Stimulated activated CD4-positive, alpha-beta T cell treated with anti-CD3 and anti-CD28 coated beads, Interleukin-12 subunit alpha, Interleukin-12 subunit beta, amount 100 ng/mL, for 24 hours (primary cell): ENCODE measurements at places on chromosomes 3 and 15.

GRCh38 chr3:36606871-36607765 is 157.2 kb downstream of the DCLK3 start:
- no peak for DNase-seq

GRCh38 chr3:48432411-48433371 is 2.8 kb upstream of the PLXNB1 start:
- DNase-seq: no peak

DNA sequence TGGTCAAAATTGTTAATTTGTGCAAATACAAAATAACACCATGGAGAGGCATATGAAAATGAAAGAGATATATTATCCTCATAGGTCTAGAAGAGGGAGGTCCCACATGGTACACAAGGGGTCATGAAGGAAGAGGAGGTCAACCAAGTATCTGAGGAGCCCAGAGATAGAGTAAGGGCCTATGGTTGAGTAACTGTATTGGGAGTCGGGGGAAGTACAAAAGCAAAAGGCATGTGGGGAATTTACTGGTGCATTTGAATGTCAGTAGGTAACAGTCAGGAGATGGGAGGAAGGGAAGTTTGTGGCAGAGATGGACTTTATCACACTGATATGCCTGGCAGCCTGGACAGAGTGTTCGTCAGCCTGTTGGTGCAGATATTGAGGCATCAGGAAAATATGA is 1113.7 kb downstream of the OTOL1 start:
- DNase-seq: no peak

DNA sequence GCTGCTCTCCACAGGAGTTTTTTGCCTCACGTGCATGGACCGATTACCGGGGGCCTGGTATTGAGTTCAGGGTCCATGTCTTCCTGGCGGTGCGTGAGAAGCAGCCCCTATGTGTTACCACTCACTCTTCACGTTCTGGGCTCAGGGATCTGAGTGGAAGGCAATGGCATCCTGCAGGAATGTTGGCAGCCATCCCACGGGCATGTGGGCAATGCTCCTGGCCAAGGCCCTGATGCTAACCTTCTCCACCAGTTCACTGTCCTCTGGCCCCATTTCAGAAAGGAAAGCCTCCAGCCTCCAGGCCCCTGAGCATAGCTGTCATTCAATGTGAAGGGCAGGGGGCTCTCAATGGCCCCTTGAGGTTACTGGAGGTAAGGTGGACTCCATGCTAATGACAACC is 43.0 kb upstream of the KY start:
- DNase-seq: no peak

- DNase-seq: no peak
Measured at GRCh38 chr15:66838671-66839239, 136.7 kb downstream of the SMAD6 start.

DNA sequence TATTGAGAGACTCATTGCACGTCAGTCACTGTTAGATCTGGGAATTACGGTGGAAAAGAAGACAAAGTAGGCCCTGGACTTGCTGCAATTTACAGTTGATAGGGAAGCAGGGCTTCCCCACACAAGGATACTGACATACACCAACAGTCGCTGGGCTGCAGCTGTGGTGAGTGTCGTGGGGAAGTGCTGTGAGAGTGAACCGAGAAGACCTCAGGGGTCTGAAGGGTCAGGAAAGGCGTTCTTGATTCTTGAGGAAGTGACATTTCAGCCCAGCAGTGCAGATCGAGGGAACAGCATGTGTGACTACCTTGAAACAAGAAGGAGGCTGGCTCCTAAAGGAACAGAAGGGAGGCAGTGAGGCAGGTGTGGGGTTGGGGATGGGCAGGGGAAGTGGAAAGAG is 22.5 kb downstream of the MYZAP start:
- DNase-seq: no peak

GRCh38 chr3:136995652-136996051 is 37.9 kb downstream of the IL20RB start:
- no peak for DNase-seq

- DNase-seq: no peak
Measured at GRCh38 chr3:5297895-5298294, 110.4 kb downstream of the EDEM1 start.

- no peak for DNase-seq
Measured at GRCh38 chr3:182621435-182622240, 171.7 kb upstream of the ATP11B start.

DNA sequence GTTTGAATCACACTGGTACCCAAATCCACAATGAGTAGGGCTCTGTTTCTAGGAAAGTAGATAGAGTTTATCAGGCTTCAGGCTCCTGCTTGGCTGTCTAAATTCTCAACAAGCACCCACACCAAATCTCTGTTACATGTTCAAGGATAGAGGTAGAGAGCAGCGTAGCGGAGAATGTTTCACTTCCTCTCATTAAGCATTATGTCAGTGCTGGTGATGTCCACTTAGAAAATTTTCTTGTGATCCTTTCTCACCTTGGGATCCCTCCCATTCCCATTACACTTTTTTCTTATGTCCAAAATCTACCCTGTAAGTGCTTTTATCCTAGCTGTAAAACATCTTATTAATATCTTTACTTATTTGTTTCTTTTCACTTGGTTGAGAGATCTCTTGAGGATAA is 34.7 kb upstream of the GCSAM start:
- DNase-seq: no peak

DNA sequence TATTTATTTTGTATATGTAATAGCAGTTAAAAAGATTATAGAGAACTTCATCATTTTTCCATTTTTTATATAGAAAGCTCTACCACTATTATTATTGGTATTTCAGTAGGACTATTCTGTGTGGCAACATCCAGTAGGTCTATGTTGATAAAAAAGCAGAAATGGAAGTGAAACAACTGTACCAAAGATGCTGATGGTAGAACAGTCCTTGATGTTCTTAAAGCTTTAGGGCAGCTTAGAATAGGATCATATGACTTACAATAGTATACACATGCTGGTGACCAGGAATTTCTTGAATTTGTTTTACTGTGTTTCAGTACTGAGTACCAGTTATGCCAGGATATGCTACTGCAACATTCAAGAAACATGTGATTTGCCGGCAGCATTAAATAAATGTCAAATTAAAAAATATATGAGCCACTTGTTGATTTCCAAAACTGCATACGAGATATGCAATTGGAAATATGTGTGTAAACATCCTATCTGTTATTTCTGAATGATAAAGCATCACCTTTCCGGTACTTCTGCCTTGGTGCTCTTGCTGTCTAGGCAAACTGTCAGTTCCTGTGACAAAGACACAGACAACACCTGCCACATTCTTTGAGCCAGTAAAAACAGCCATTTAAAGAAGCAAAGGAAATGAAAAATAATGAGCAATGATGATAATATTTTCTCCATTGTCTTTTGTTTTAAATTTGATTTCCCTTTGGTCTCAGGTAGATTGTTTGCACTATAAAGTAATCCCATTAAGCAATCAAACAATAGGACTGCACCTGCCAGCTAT is 649.2 kb downstream of the ZPLD1 start:
- no peak for DNase-seq

DNA sequence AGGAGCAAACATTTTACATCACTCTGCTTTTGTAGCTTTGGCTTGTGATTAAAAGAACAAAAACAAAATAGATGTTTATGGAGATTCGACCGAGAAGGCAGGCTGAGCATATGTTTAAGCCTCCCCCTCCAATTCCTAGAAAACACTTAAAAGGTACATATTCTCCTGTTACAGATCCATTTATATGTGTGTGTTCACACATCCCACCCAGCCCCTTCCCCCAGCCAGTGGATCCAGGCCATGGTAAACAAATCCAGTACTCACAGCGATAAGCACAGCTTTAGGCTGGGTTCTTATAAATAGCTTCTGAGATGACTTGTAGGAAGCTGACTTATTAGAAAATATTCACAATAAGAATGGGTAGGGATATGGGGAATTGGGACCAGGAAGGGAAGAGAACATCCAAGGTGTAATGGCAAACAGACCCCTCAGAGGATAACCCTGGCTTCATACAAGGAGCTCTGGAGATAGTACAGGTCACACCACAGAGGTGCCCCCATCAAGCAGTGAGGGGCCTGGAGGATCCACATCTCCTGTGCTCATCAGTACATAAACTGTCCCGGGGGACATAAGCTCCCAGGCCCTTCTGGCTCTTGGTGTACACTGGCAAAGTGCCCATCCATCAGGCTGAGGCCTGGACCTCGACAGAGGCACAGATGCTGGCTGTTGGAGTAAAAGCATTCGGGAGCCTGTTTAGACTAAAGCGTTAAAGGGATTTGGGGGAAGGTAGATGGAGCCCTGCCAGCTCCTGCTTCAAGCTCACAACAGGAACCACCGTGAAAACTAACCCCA is 70.0 kb upstream of the UBE2E1 start:
- no peak for DNase-seq

DNA sequence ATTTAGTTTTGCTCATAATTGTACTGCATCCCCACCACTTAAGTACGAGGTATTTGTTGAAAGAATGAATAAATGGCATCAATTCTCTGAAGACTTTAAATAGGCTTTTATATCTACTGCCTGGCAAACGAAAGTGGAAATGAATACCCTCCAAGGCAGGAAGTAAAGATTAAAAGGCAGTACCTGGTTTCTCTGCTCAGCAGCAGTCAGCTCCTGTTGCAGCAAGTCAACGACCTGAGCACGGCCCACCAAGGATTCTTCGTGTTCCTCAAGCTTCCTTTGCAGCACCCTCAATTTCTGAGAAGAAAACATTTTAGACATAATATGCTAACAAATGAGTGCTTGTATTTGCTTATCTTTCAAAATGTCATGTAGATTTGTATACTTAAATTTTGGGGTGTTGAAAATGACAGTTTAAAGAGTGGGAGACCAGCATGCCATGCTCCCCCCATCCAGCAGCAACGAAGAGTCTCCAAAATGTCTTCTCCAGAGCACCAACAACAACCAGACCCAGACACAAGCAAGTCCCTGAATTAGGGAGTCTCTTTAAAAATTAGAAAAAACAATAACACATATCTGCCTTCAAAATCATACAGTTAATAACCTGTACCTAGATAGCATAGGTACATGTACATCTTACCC is 31.2 kb downstream of the GOLGB1 start:
- DNase-seq: no peak

GRCh38 chr3:166422556-166422955 is 585.3 kb upstream of the BCHE start:
- DNase-seq: no peak

GRCh38 chr15:71782422-71783165 is 27.8 kb upstream of the NR2E3 start:
- DNase-seq: no peak

DNA sequence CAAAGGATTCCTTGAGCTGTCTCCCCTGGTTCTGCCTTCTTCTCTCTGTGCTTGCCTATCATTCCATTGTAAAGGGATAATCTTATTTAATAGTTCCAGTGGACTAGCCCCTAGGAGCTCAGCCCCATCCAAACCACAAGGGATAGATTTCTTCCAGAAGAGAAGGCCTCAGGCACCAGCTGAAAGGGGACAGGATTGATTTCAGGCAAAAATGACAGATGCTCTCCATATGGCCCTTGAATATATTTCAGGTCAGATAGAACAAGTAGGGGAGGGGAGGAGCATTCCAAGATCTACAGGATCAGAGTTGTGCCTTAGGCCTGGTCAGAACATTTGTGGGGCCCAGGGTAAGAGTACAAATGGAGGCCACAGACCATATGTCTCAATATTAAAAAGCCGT is 85.3 kb downstream of the RPLP1 start:
- no peak for DNase-seq

- no peak for DNase-seq
Measured at GRCh38 chr3:119738741-119739140, 35.9 kb downstream of the CFAP91 start.

- DNase-seq: no peak
Measured at GRCh38 chr3:153319705-153320554, 157.9 kb downstream of the RAP2B start.

- no peak for DNase-seq
Measured at GRCh38 chr3:55516392-55517030, 29.4 kb upstream of the WNT5A start.

GRCh38 chr3:169430707-169431404 is 232.7 kb downstream of the MECOM start:
- no peak for DNase-seq

DNA sequence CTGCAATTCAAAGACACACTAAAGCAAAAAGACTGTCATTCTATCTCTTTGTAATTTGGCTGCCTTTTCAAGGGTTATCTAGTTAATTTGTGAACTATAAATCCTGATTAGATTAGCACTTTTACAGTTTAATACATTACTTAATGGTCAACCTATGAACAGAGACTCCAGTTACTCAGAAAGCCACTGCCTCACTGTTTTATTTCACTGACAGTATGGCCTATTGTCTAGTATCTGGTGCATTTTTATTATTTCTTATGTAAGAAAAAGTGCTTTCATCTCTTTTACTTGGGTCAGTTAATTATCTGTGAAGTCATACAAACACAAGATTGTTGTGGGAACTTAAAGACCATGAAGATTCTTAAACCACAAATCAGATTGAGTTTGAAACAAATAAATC is 133.8 kb downstream of the ZBBX start:
- DNase-seq: no peak

GRCh38 chr15:36469311-36469966 is 110.0 kb upstream of the CDIN1 start:
- no peak for DNase-seq

DNA sequence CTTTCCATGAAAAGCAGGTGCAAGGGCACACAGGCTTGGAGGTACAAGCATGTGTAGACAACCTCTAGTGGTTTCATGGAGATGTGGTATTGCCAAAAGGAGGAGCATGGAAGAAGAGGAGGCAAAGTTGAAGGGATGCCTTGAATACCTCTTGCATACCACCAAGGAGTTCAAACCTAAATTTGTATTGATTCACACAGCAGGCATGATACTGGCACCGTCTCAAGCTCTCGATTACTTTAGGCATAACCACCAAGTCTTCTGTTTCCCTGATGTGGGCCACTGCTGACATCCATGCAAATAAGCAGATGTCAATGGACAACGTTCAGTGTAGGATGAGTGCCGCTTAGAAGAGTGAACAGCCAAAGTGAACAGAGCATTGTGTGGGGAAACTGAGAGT is 87.1 kb downstream of the SCN11A start:
- no peak for DNase-seq

- no peak for DNase-seq
Measured at GRCh38 chr3:58116161-58116955, 94.4 kb downstream of the DNASE1L3 start.

GRCh38 chr3:37174532-37175126 is at the start of gene LRRFIP2:
Gene LRRFIP2, minus strand, starts transcription at chr3:37174582. Its CDS starts 25,599 bp downstream, at chr3:37148983.
- no peak for DNase-seq

GRCh38 chr3:137588871-137589270 is 175.2 kb upstream of the SOX14 start:
- DNase-seq: no peak

DNA sequence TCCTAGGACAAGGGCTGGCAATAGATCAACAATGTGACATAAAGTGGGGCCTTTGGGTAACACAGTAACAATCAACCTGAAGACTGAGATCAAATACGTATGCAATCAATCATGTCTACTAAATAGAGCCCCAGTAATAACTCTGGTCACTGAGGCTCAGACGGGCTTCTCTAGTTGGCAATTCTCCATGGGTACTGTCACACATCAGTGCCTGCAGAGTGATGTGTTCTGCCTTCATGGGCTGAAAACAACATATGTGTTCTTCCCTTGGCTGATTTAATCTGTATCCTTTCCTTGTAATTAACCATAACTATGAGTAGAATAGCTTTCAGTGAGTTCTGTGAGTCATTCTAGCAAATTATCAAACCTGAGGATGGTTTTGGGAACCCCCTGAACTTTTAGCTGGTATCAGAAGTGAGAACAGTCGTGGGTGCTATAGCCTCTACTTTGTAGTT is 113.6 kb downstream of the TMCO5A start:
- no peak for DNase-seq
